Stimulated activated CD4-positive, alpha-beta T cell treated with anti-CD3 and anti-CD28 coated beads, Interleukin-4, amount 100 ng/mL, for 24 hours (primary cell): ENCODE measurements at places on chromosomes 1 and 21.

- no peak for DNase-seq
These were observed 29.4 kb upstream of the TTC34 start for GRCh38 chr1:2830761-2831425.

- no peak for DNase-seq
These were observed 165.5 kb upstream of the NR5A2 start for GRCh38 chr1:199862047-199862446.

- DNase-seq = no peak
These were observed 107.7 kb upstream of the CACYBP start for GRCh38 chr1:174892016-174892415.

GRCh38 chr1:151010346-151010726 is 2.1 kb downstream of the PRUNE1 start:
- no peak for DNase-seq

- peak; percentile 52 for DNase-seq
These were observed 79.7 kb upstream of the RUNX3 start for GRCh38 chr1:25009671-25010262.

- DNase-seq = no peak
These were observed 52.1 kb downstream of the MIGA1 start for GRCh38 chr1:77831566-77831965.
